ENCODE measurements at places on chromosomes 1 and 21.

DNA sequence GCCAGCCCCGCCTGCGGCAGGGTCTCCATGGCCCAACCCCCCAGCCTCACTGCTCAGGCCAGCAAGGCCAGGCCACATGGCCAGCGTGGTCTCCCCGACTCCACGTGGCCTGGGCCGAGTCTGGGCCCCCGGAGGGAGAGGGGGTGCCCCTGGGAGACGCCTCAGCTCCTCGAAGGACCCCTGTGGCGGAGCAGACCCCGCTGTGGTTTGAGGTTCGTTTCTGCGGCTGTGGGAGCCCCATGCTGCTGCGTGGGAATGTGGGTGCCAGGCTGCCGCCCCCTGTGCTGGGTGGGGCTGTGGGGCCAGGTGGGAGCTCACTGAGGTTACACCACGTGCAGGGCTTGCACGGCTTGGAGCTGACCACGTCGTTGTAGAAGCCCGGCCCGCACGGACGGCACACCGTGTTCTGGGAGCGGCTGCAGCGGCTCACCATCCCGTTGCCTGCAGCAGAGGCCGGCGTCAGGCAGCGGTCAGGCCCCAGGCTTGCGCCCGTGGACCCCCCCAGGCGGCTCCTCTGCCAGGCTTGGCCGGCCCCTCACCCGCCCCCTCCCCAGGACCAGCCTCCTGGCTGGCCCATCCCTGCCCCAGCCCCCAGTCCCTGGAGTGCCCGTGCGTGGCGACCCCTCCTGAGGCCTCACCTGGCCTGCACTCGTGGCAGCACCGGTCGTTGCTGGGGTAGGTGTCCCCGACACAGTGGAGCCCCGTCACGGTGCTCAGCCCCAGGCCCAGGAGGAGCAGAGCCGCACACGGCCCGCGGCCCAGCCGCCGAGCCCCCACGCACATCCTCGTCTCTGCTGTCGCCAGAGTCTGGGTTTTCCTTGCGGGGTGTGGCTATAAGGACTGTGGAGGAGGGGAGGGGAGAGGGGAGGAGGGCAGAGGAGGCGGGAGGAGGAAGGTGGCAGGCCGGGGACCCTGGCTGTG is at the start of gene TNFRSF4:
Gene TNFRSF4 (minus strand): TSS at position 809 of the 921 bp plus-strand sequence. CDS start 26 bp downstream, at position 783.
- DNase-seq = no peak

DNA sequence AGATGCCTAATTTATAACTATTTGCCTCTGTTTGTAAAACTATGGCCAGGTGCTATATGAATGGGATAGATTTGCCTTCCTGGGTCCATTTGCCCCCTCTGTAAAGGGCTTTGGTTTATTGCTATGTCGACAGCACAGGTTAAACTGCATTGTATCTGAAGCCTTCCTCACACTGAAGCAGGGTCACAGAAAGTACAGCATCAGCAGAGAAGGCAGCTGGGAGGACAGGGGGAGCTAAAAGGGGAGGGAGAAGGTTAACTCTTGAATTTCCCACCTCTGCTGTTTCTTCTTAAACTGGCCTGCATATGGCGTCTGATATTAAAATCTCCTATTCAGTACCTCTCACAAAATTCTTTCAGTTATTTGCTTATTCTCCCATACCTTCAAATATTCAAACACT is 297.4 kb downstream of the TM2D1 start:
- DNase-seq = no peak

DNA sequence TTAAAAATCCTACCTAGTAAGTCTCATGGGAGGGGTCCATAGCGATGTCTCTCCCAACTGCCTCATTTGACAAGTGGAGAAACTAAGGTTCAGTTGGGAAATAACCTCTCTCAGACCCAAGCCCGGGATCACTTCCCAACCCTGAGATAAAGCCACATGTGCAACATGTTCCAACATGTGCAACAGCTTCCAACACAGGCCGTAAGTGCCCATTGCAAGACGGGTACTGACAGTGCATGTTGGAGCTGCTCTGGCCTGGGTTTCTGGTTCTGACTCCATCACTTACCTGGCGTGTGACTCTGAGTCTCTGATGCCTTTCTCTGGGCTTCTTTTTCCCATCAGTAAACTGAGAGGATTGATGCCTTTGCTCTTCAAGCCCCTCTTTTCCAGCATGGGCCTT is 38.0 kb upstream of the FOXO6 start:
- no peak for DNase-seq

- DNase-seq = no peak
These were observed 37.1 kb downstream of the STYXL2 start for GRCh38 chr1:167130829-167131510.

DNA sequence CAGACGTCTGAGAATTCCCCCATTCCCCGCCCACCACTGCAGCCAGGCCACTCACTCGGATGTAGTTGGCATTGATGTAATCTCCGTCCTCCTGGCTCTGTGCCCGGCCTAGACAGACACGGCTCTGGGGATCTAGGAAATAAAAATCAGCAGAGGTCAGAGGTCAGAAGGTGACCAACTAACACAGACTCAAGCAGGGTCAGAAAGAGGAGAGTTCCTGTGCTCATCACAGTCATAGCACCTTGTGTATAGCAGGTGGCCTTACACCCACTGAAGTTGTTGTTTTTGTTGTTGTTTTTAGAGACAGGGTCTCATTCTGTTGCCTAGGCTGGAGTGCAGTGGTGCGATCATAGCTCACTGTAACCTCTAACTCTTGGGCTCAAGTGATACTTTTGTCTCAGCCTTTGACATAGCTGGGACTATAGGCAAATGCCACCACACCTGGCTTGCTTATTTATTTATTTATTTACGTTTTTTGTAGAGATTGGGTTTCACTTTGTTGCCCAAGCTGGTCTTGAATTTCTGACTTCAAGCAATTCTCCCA is 4.9 kb downstream of the PTPN7 start:
- no peak for DNase-seq

DNA sequence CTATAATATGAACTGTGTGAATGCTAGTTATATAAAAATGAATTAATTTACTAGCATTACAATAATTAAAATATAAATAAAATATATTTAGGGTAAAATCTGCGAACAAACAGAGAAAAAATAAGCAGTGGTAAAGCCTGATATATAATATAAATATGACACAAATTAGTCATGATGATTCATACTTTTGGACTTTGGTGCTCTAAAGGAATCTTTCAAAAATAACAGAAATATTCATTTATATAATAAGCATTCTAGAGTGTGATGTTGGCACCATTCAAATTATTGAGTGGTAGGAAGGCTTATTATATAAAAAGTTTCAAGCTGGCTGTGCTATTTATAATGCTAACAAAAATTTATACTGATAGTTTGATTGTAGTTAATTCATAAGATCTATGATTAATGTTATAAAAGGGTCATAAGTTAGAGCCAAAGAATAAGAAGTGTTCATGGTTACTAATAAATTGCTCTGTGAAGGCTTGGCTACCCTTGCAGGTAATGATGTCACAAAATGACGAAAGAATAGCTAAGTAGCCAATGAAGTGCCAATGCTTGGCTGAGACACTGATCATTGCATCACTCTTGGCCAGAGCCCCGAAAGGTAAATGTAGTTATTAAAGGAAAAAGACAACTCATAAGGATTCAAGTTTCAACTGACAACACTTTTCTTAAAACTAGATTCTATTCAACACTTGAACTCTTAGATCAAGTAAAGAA is 108.7 kb downstream of the USH2A start:
- no peak for DNase-seq

DNA sequence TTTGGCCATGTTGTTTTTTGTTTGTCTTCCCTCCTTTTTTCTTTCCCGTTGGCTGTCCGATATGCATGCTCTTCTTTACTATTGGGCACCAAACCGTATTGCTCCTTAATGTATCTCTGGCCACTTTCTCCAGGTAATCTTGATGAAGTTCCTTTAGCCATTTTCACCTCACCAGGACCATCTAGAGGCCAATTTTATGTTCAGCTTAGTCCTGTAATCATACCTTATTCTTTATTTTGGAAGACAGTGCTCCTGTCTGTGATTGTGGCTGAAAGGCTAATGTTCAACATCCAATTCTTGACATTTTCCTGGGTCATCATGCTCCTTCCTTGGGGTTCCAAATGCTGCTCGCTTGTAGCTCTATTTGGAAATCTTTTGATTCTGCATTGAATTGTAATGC is 169.5 kb downstream of the S1PR1 start:
- no peak for DNase-seq

GRCh38 chr1:209030454-209031167 is 552.9 kb upstream of the CAMK1G start:
- DNase-seq = no peak

DNA sequence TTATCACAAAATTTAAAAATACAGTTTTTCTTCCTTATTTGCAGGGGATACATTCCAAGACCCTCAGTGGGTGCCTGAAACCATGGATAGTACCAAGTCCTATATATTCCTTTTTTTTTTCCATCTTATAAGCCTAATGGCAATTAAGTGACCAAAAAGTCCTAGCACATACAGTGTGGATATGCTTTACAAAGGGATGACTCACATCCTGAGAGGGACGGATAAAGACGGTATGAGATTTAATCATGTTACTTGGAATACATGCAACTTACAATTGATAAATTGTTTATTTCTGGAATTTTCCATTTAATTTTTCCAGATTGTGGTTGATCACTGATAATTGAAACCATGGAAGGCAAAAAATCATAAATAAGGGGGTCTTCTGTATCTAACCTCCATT is 181.2 kb upstream of the BRINP3 start:
- no peak for DNase-seq

- DNase-seq = no peak
These were observed 228.4 kb downstream of the DAB1 start for GRCh38 chr1:57195436-57195941.

Measured in activated CD8-positive, alpha-beta memory T cell treated with anti-CD3 and anti-CD28 coated beads for 1 hour (primary cell).